ENCODE measurements at places on chromosomes 3 and 15. TPM values are rescaled to one million over a fixed set of nuclear protein-coding genes. Genes with fewer than 3 reads are reported as not detected.

C2CD4A gene
- total RNA-seq = not detected

PARP15 gene
- total RNA-seq = not detected

ALDH1L1 gene
- total RNA-seq = not detected

FHIT gene
- 0.22 TPM for total RNA-seq

GHSR gene
- total RNA-seq = not detected

GPR27 gene
- total RNA-seq = not detected

TIGIT gene
- total RNA-seq = not detected

MOBP gene
- not detected for total RNA-seq

ALAS1 gene
- 33.9 TPM for total RNA-seq

ASTE1 gene
- 4.8 TPM for total RNA-seq

HIGD2B gene
- not detected for total RNA-seq

GTPBP8 gene
- 34.3 TPM for total RNA-seq

SCAANT1 gene
- total RNA-seq = not detected
